ENCODE measurements at places on chromosomes 12 and 14. TPM values are rescaled to one million over a fixed set of nuclear protein-coding genes. Genes with fewer than 3 reads are reported as not detected.

The FLRT2 gene
- 0.07 TPM for total RNA-seq

The LMBR1L gene
- 21.8 TPM for total RNA-seq

The BDKRB1 gene
- 0.40 TPM for total RNA-seq

The CMA1 gene
- total RNA-seq = not detected

The PMCH gene
- total RNA-seq = not detected

The C12orf60 gene
- 1.2 TPM for total RNA-seq

The SELPLG gene
- 1.0 TPM for total RNA-seq

The OAS2 gene
- total RNA-seq = 2.5 TPM

The PPP1R3E gene
- total RNA-seq = 1.6 TPM

The PROX2 gene
- not detected for total RNA-seq

The YY1 gene
- total RNA-seq = 41.9 TPM

The IAPP gene
- total RNA-seq = not detected

The NGB gene
- 0.14 TPM for total RNA-seq

The GUCY2C gene
- not detected for total RNA-seq

The IFNG-AS1 gene
- total RNA-seq = not detected

The OASL gene
- 0.29 TPM for total RNA-seq

The TIGAR gene
- total RNA-seq = 12.1 TPM

The EPYC gene
- total RNA-seq = not detected

The HNF1A gene
- 0.36 TPM for total RNA-seq

The AQP5 gene
- total RNA-seq = not detected

The BATF gene
- 0.94 TPM for total RNA-seq

The RNF212B gene
- total RNA-seq = not detected

The RFX4 gene
- total RNA-seq = not detected

The SLC4A8 gene
- total RNA-seq = 1.1 TPM

The MIPOL1 gene
- 6.7 TPM for total RNA-seq

The KERA gene
- total RNA-seq = not detected

The GPR162 gene
- 1.2 TPM for total RNA-seq

Data from epithelial cell of proximal tubule (primary cell).